ENCODE measurements at places on chromosomes 12 and 14. TPM values are rescaled to one million over a fixed set of nuclear protein-coding genes. Genes with fewer than 3 reads are reported as not detected.

GRCh38 chr14:22305607-22306006 is 283.4 kb downstream of the DAD1 start:
- DNase-seq: no peak

DNA sequence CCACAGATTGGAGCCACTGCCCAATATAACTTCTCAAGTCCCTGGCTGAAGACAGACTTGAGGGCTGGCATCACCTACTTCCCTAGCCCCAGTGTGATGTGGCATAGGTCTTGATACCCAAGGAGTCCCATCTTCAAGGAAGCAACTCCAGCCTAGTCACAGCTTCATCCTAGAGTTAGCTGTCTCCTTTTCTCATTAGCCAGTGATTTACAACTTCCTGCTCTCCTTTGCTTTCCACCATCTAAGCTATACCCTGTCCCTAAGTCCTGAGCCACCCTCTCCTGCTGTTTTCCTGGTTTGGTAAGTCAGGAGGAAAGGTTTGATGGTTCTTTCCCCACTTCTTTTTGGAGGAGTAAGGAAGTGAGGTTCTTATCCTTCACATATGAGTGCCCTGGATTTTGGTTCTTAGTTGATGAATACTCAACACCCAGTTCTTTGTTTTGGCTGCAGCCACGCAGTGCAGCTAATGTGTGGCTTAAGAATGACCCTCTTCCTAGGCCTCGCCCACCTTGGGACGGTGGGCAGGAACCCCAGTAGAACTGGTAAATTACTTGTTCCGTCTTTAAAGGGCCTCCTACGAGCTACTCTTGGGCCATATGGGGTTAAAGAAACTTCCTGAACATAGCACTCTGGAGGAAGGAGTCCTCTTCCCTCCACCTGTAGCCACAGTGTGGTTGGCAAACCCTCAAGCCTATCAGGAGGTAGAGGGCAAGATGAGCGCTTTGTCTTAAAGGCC is 3.9 kb upstream of the GPX2 start:
- DNase-seq: no peak

DNA sequence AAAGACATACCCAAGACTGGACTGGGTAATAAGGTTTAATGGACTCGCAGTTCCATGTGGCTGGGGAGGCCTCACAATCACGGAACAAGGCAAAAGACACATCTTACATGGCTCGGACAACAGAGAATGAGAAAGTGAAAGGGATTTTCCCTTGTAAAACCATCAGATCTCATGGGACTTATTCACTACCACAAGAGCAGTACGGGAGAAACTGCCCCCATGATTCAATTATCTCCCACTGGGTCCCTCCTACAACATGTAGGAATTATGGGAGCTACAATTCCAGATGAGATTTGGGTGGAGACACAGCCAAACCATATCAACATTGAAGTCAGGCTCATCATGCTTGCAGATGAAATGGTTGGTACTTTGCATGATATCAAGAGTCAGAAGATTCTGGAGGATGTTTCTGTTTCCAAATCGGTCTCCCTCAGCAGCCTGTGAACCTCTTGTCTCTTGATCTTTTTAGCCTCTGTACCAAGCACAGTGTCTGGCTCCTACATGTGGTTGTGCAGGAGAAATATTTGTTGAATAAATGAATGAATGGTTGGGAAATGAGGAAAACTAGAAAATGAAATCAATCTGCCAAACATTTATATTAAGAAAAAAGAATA is 98.6 kb downstream of the VRK1 start:
- DNase-seq: no peak

TTC8 gene
- polyA plus RNA-seq: 18.0 TPM

- DNase-seq: no peak
These were observed 1.3 kb upstream of the TEAD4 start for GRCh38 chr12:2957816-2958431.

DNA sequence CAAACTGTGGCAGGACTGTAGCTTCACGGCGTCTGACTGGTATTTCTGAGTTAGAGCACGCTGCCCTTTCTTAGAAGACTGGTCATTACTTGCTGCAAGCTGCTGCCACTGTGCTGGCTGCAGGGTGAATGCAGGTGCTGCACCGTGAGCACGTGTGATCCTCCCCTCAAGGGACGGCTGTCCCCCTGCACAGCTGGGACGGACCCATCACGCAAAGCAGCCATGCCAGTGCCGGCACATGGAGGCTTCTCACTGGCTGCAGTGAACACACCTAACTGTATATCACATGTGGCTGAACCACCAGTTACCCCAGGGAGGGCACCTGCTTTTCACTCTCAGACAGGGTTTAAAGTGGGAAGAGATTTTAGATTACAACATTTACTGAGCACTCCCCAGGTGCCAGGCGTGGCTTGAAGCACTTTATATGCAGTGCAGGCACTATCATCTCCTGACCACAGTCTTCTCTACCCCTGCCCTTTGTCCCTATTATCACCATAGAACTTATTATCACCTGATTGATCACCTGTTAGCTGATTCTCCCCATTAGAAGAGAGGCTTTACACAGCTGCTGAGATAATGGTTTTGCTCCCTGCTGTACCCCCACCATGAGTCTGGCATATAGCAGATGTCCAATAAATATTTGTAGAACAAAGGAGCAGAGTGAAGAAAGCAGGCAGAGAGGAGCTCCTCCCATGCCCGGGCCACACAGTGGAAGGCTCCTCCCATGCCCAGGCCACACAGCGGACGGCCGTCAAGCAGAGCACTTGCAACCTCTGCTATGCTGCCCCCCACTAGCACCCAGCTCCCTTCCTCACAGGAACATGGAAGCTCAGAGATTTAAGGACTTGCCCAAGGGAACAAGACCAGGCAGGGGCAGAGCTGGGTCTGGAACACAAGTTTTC is 25.9 kb downstream of the SLC25A47 start:
- DNase-seq: no peak

- DNase-seq: no peak
These were observed 398.7 kb downstream of the SOX5 start for GRCh38 chr12:23550753-23551152.

TSHR gene
- polyA plus RNA-seq: 0.65 TPM

NR4A1 gene
- polyA plus RNA-seq: 50.4 TPM

- no peak for DNase-seq
These were observed 28.9 kb downstream of the HRK start for GRCh38 chr12:116852303-116852702.

DAO gene
- polyA plus RNA-seq: not detected

TAS2R19 gene
- 1.3 TPM for polyA plus RNA-seq

CRY1 gene
- polyA plus RNA-seq: 14.9 TPM

DNA sequence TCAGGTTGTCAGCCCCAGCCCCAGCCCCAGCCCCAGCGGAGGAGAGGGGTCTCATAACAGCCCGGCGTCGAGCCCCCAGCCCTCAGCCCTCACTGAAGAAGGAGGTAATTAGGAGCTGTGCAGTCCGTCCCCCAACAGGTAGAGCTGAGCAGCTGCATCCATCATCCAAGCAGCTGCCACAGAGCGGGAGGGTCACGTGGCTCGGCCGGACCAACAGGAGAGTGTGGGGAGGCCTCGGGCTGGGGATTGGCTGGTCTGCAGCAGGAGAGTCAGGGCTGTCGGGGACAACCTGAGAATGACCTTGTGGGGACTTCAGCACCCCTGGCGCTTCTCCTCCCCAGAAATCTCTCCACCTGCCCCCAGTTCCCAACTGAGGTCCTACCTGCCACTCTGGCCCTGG is 29.6 kb downstream of the SMUG1 start:
- no peak for DNase-seq

GPX2 gene
- polyA plus RNA-seq: 0.35 TPM

- DNase-seq: no peak
These were observed 42.8 kb downstream of the PITPNM2 start for GRCh38 chr12:123107926-123108681.

PLA2G1B gene
- not detected for polyA plus RNA-seq

ERGIC2 gene
- polyA plus RNA-seq: 56.2 TPM

DNA sequence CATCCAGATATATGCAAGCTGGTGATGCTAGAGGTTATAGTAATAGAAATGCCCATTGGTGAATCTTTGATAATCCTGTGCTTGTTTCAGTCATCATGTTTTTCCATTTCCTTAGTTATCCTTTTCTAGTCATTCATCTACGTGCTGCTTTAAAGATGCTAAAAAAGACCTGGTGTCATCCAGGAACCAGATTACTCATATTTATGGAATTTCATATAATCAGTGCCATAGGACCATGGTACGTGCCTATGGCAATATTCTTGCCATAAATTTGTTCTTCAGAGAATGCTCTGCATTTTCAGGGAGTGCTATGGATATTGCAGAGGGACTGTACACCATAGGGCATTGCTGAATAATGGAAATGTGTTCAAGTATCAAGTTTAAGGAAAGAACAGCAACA is 267.3 kb downstream of the AKAP6 start:
- no peak for DNase-seq

DNA sequence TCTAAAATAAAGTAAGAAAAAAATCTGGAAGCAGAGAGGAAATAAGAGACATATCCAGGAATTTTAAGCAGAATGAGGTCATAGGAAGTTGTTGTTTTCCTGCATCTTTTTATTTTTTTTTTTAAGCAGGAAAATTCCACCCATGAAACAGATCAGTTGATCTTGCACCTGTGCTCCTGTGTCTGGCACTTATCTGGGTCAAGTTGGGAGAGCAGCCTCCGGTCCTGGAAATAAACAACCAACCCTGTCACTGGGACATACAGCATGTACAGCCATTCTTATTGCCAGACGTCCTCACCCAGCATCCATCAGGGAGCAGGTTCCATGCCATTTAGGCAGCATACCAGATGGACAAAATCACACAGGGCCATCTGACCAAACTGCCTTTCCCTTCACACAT is 266.0 kb upstream of the BTG1 start:
- no peak for DNase-seq

DNA sequence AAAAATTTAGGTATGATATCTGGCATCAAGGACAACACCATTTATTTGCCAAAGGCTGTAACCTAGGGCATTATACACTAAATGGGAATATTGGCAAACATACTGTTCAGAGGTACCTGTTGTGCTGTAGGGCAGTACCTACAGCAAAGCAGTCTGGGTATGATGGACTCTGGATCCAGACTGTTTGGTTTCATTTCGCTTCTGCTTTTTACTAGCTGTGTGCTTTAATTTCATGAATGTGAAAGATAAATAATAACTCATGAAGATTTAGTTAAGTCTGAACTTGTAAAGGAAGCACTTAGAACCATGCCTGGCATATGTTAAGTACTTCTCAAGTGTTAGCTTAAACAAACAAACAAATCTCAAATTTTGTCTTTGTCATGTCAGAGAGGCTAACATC is 17.7 kb upstream of the SLC38A2 start:
- no peak for DNase-seq

DNA sequence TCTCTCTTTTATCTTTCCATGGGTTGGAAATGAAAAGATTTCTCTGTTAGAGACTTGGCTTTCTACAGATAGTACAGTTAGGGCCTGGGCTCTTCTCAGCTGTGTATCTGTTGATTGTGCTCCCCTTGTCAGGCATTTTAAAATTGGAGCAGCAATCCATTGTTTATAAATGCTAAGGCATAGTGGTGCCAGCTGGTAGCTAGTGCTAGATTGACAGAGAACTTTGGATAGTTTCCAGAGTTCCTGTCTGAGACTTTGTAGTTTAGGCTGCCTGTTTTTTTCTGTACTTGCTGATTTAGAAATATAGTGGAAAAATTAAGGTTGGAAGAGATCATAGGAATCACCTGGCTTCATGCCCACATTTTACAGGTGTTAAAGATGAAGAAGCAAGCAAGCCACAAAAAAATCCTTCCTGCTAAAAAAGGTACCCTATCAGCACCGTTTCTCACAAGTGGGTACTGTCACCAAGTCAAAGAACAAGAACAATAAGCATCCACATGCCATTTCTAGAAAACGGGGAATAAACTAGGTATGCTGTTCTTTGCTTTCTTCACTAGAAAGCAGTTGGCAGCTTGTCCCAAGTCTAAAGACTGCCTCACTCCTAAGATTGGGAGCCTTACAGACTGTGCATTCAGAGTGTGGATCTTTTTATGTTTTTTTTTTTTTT is 6.2 kb downstream of the TTLL5 start:
- no peak for DNase-seq

TAPBPL gene
- 8.0 TPM for polyA plus RNA-seq

GRCh38 chr14:78595797-78596196 is 425.6 kb downstream of the NRXN3 start:
- DNase-seq: no peak

SLC10A1 gene
- not detected for polyA plus RNA-seq

GRCh38 chr14:94640721-94641631 is 28.8 kb downstream of the SERPINA3 start:
- no peak for DNase-seq

CEP83 gene
- 13.5 TPM for polyA plus RNA-seq

- no peak for DNase-seq
These were observed 35.4 kb upstream of the SPPL3 start for GRCh38 chr12:120939523-120939922.

GDF3 gene
- not detected for polyA plus RNA-seq

- no peak for DNase-seq
These were observed 18.6 kb downstream of the LTBP2 start for GRCh38 chr14:74593241-74593953.

TSPAN19 gene
- 0.28 TPM for polyA plus RNA-seq

GRCh38 chr12:130948751-130949150 is 5.0 kb upstream of the ADGRD1 start:
- DNase-seq: no peak

IRAK3 gene
- 4.4 TPM for polyA plus RNA-seq

ZNF605 gene
- polyA plus RNA-seq: 12.4 TPM

TMEM30B gene
- 1.2 TPM for polyA plus RNA-seq

DNA sequence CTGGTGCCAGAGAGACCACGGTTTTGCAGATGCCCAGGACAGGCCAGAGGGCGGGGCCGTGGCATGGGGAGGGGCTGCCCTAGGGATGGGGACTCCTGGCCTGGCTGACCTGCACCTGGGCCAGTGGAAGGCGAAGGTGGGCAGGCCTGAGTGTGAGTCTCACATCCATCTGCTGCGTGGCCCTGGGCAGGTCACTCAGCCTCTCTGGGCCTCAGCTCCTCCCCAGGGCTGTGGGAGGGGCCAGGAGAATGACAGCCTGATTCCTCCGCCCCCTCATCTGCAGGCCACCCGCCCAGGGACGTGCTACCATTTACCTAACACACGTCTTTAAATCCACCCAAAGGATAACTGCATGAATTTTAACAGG is 90.9 kb downstream of the GALNT9 start:
- no peak for DNase-seq

KRT80 gene
- 7.0 TPM for polyA plus RNA-seq

OXA1L gene
- polyA plus RNA-seq: 250 TPM

SCNN1A gene
- polyA plus RNA-seq: not detected

GRCh38 chr14:70020352-70021170 is 141.3 kb downstream of the SMOC1 start:
- DNase-seq: no peak

- DNase-seq: no peak
These were observed 4.9 kb upstream of the ATP23 start for GRCh38 chr12:57936513-57936883.

GRCh38 chr12:4824380-4824779 is 85.3 kb upstream of the KCNA1 start:
- no peak for DNase-seq

GRCh38 chr14:42965512-42965911 is 1358.8 kb downstream of the LRFN5 start:
- DNase-seq: no peak

DNA sequence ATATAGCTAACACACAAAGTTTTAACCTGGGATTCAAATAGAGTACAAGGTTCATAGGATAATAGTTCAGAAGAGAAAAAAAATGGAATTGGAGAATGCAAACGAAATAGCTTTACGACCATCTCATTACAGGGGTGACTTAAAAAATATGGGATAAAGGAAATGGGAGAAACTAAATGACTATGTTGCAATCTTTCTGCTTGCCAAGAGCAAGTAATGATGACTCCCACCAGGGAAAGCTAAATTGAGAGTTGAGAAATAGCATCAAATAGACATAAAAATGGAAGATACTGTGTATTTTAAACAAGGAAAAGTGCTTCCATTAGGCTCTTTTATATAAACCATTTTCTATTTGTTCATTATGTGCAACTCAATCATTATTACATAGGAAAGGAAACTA is 155.7 kb upstream of the ATXN7L3B start:
- DNase-seq: peak; percentile 25

TMTC1 gene
- polyA plus RNA-seq: 43.9 TPM

SPATA7 gene
- 12.3 TPM for polyA plus RNA-seq
